Stimulated activated CD8-positive, alpha-beta memory T cell treated with anti-CD3 and anti-CD28 coated beads, Interleukin-4, amount 100 ng/mL, for 1 hour (primary cell): ENCODE measurements at places on chromosomes 3 and 15.

DNA sequence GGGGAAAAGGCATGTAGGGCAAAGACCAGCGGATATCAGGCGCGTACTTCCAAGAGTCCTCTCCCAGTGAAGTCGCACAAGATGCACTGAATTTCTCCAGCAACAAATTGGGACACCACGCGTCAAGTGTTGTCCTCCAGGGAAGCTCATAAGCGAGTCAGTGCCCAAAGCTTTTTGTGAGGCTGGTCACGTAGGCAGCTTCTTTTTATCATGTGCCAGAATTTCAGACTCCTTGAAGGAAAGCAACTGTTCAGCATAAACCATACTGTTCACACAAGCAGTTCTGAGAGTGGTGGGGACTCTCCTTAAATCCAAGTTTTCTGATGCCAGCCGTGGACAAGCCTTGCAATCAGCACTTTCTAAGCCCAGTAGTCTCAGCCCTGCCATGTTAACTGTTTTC lies 10.1 kb upstream of the FSTL1 start:
- no peak for DNase-seq

- DNase-seq, result no peak
Observed at GRCh38 chr15:62020576-62021160, 39.6 kb downstream of the VPS13C start.

- DNase-seq, result no peak
Observed at GRCh38 chr3:120708408-120708807, 26.4 kb upstream of the HGD start.

DNA sequence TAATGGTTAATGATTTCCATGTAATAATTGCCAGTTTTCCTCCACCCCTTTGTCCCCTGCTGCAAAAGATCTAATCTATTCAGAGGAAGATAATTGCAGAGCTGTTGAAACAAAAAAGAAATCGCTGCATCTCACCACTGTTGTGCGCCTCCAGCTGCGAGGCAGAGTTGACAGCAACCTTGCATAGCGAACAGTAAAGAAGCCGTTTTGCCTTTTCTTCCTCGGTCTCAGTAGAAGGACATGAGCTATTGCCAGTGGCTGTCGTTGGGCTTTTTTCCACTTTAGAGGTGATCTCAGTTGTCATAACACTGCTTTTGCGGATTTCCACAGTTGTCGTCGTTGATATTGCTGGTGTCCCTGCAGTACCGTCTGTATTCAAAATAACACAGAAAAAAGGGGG lies 314.2 kb downstream of the ZNF385D start:
- no peak for DNase-seq
